ENCODE measurements at places on chromosomes 7 and 10.

DNA sequence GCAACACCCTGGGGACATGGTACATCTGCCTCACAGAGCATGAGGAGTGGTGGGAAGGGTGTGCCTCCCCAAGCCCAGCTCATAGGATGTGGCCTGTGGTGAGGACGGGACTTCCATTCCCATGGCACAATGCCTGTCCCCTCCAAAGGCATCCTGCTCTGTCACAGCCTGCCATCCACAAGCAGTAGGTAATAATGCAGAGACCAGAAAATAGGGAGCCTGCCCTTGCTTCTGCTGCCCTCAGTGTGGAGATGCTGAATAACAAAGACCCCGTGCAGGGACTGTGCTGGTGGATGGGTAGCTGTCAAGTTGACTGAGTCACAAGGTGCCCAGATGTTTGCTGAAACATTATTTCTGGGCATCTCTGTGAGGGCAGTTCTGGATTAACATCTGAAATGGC lies 199.9 kb upstream of the GRB10 start:
- peak; percentile 18 for DNase-seq

DNA sequence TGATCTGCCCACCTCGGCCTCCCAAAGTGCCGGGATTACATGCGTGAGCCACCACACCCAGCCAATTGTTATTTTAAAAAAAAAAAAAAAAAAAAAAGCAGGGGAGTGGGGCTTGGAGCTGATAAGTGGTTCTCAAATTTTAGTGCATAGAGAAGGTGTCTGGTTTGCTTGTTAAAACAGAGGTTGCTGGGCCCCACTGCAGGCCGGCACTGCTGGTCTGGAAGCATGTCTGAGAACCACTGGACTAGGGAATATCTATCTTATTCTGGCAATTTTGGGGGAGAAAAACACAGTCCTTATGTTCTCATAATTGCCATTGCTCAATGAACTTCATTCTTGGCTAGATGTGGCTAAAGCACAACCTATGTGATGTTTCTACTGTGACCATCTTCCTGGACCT lies 19.0 kb upstream of the FIGNL1 start:
- no peak for DNase-seq

DNA sequence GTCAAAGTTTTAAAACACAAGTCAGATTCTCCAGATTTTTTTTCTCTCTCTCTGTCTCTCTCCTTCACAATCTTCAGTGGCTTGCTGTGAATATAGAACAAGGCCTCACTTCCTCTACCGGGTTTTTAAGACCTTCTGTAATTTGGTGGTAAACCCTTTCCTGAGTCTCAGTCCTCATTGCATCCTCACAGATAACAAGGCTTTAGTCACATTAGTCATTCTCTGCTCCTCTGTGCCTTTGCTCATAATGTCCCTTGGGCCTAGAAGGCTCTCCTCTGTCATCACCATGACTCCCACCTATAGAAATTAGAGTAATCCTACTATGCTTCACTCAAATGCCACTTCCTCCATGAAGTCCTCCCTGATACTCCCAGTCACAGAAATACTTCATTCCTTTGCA lies 172.7 kb upstream of the HPS1 start:
- DNase-seq, result peak; percentile 4

DNA sequence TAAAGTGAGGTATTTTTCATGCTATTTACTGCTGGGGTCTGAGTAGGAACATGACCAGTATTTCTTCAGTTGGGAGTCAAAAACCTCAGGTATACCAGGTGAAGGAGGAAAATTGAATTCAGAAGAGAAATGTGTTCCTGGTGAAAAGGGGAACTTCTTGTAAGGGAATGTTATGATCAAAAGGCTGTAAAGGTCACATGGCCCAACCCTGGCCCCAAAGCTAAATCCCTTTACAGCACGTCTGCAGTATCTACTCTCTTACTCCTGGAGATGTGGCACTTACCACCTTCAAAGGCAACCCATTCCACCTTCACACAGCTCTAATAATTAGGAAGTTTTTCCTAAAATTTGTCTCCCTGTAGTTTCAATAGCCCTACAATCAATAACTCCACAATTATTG lies 15.2 kb downstream of the PIK3AP1 start:
- no peak for DNase-seq

DNA sequence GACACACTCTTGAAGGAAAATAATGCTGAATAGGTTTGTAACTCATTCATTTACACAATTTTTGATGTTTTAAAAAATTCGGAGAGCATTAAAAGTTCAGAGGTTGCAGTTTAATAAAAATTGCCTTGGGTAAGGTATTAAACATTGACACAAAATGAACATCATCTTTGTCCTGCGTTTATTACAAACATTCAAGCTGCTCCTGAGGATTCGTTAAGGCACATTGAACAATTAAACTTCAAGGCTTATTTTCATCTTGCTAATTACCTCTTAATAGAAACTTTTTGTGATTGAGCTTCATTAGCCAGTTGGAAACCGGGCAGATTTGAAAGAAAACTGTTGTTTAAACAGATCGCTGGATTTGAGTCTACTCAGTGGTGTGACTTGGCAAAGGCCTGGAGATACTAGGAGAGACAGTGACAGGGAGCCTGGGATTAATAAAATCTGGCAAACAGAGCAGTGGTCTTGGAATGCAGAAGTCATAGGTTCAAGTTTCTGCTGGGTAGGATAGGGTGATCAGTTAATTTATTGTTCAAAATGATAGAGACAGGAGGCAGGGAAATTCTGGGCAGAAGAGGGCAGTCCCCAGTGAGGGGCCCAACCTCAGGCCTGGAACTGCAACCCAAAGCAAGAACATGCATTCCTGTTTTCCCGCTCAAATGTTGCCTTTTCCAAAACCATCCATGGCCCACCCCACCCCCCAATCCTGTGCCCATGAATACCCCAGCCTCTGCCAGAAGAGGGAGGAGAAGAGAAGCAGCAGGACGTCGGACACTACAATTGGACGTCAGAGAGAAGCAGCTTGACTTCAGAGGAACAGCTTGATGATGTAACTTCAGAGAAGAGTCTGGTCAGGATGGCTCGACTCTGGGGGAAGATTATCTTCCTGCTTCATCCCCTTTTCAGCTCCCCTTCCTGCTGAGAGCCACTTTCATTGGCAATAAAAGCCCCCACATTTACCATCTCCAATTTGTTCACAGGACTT lies 43.5 kb upstream of the SLC35G1 start:
- no peak for DNase-seq

- DNase-seq, result peak; percentile 60
Measured at GRCh38 chr10:118720685-118721538, 33.9 kb downstream of the CACUL1 start.

- DNase-seq, result no peak
Measured at GRCh38 chr7:91582799-91583477, 297.6 kb downstream of the MTERF1 start.

DNA sequence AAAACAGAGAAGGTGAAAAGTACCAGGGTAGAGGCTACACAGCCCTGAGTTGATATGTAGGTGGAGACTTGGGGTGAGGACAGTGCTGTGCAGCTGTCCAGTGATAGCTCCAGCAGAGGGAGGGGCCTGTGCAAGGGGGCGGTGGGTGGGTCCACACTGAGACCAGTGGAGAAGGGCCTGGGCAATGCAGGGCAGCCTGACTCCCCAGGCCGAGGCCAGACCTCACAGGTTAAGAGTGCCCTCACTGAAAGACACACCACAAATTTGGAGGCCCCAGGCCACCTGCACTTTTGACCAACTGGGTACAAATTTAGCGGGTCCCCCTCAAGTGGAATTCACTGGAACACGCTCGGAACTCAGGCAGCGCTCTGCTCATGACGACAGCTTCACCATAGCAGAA lies 6.7 kb upstream of the RASGEF1A start:
- no peak for DNase-seq

- DNase-seq, result no peak
Measured at GRCh38 chr10:131755200-131755599, 145.6 kb upstream of the PPP2R2D start.

Data from RKO (cell line).